Non-pigmented ciliary epithelial cell (primary cell): ENCODE measurements at places on chromosomes 6 and 20.
A peak's percentile ranks its signal among the peaks of the same experiment; 100 is the strongest.

- DNase-seq: no peak
Observed at GRCh38 chr6:23754197-23754596, 371.8 kb upstream of the NRSN1 start.

DNA sequence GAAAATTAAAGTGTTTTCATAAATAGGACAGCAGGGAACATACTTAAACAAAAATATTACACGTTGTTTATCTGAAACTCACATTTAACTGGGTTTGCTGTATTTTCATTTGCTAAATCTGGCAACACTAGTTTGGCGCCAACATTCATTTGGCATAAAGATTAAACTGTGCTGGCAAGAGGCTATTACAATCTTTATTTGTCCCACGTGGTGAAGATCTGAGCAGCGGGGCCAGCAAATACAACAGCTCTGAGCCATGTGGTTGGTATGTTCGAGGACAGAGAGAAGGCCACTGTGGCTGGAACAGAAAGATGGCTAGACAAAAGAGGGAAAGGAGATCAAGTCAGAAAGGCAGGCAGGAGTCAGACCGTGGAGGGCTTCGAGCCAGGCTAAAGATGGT is 234.2 kb downstream of the ZNF217 start:
- DNase-seq: no peak

DNA sequence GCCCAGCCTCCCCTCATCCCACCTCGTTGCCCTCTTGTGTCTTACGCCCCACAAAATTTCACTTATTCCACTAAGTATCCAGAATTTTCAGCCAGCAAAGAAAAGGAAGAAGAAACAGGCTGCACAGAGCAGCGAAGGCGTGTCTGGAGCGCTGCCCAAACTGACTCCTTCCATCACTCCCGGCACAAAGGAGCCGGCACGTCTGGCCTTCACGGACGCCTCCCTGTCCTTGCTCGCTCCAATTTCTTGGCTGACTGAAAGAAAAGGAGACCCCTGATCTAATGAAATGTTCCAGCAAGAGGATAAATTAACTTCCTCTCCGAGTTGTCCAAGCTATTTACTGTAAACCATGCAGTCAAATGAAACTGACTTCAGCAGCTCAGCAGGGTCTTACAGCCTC is 152.3 kb upstream of the CDH4 start:
- DNase-seq: no peak

GRCh38 chr20:33370291-33370690 is 31.0 kb downstream of the CDK5RAP1 start:
- no peak for DNase-seq

DNA sequence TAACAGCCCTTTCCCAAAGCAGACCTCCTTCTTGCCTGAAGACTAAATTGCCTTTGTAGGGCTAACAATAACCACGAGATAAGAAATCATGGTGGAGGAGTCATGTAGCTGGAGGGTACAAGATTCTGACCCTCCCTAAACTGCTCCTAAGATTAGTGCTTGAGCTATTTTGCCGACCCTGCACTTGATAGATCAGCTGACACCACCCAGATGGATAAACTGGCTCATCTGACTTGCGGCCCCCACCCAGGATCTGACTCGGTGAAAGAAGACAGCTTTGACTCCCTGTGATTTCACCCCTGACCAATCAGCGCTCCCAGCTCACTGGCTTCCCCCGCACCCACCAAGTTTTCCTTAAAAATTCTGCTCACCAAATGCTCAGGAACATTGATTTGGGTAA is 57.6 kb upstream of the UNC93A start:
- DNase-seq: no peak

- no peak for DNase-seq
Observed at GRCh38 chr6:167092672-167093339, 30.1 kb upstream of the CCR6 start.

DNA sequence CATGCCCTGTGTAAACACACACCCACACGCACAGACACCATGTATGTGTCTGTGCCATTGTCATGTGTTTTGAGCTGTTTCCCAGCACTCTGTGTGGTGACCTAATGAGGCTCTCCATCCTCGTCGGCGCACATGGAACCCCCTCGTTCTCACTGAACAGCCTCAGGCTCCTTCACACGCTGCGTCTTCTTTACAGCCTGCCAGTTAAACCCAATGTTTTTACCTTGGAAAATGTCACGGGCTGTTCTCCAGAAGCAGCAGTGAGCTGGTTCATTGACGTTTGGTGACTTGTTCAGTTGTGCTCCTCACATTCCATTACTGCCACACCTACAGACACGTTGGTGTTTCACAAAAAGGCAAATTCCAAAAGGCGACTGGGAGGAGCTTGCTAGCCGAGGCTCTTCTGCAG is 201.0 kb upstream of the FOXQ1 start:
- no peak for DNase-seq

DNA sequence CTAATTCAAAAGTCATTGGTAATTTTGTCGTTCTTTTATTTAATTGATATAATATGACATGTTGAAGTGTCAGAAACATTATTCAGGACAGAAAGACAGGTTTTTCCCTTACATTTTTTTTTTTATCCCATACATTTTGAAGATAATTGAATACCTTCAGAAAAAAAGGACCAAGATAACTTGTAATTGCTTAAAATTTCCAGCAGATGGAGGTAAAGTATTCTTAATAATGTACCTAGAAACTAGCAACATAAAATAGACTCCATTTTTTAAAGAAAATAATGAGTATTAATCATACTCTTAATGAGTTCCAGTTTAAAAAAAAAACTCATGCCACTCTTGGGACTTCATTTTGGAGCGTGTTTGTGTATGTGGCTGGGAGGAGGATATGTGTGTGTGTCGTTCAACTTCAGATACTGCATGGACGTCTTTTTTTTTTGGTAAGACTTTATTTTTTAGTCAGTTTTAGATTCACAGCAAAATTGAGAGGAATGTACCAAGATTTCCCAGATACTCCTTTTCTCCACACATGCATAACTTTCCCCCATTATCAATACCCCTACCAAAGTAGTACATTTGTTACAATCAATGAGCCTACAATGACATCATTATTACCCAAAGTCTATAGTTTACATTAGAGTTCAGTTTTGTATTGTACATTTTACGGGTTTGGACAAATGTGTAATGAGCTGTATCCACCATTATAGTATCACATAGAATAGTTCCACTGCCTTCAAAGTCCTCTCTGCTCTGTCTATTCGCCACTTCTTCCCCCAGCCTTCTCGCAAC is 79.4 kb downstream of the ROS1 start:
- no peak for DNase-seq

- DNase-seq: no peak
Observed at GRCh38 chr6:135797361-135797760, 54.1 kb upstream of the PDE7B start.

DNA sequence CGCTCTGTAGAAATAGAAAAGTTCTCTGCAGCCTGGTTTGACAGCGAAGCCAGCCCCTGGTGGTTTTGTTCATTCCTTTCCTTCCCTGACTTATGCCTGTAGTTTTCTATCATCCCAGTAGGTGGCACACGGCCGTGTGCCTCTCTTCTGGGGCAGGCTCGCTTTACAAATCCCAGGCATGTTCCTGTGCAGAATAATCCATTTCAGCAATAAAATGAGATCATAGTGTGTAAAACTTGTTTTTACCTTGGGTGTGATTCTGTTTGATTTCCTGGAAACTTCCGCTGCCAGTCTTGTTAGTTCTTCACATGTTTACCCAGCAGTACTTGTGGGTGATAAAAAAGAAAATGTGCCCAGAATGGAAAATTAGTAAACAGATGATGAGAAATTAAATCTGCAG is 7.4 kb upstream of the INSM1 start:
- DNase-seq: peak; percentile 42

GRCh38 chr20:6058684-6059295 is 4.9 kb upstream of the LRRN4 start:
- DNase-seq: no peak
